ENCODE measurements at places on chromosomes 2 and 18.

DNA sequence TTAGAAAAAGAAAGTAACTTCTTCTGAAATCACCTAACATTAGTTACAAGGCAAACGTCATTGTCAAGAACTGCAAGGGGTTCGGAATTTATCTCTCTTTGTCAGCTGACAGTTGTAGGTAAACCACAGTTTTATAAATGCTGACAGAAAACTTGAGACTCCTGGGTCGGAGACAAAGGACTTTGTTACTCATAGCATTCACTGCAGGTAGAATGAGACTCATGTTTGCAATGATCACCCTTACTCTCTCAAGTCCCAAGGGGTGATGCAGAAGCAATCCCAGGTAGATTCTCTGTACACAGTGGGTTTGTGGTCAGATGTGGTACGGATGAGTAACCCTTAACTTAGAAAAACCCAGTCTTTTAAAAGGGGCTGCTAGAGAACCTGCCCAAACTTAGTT is 757.8 kb downstream of the TRIB2 start:
- no peak for DNase-seq

DNA sequence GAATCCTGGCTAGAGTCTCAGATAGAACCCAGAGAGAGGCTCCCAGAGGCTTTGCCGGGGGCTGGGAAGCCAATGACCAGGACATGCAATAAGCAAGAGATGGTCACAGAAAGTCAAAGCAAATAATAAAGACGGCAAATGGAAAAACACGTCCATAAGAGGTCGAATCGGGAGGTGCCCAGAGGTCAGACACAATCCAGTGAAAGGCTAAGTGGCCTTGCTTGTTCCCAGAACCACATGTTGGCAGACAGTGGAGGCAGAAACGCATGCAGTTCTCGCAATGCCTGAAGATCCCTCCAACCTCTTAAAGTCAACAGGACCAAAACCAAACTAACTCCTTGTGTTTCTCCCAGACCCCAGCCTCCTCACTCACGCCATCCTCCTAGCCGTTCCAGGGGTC is 3.0 kb downstream of the CYB5A start:
- DNase-seq: no peak

DNA sequence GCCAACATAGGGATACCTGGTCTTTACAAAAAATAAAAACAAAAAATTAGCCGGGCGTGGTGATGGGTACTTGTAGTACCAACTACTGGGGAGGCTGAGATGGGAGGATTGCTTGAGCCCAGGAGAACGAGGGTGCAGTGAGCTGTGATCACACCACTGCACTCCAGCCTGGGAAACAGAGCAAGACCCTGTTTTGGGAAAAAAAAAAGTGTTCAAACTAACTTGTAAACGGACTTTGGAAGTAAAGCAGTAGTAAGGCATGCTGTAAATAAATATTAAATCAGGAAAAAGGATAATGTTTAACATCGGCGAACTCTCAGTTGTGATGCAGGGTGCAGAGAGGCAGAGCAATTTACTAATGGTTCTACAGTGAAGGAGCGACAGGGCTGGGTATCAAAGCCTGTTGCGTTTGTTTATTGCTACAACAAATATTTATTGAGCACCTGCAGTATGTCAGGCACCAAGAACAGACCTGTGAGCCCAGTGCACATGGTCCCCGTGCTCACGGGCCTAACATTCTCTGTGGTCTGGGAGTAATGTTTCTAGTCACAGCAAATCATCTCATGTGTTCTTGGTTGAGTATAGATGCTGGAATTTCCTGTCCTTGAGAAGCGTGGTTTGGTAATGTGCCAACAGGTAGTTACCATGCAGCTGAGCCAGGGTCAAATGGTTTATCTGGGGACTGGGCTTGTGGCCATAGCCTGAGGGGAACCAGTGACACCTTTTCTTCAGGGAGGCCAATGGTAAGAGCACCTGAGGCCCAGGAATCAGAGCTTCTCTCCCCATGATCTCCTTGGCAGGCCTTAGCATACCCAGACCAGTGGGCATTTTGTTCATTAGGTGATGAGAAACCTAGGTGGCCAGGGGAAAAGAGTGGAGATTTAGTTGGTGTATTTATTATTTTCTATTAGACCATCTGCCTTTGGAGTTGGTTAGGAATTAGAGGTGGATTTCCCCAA is 27.9 kb upstream of the GREB1 start:
- no peak for DNase-seq

DNA sequence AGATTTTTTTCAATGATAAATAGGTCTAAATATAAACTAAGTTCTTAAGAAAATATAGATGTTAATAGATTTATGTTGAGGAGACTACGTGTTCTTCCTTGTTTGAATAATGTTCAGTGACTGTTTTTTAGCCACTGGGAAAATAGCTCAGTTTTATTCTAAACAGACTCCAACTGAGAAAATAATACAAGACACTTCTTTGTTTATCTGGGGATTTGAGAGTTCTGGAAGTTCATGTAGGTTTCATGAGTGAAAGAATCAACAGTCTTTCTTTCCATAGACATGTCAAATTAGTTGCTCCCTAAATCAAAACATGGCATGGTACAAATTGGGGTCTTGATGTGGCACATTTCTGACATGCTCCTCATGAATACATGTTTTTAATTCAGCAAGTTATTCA is 177.7 kb downstream of the MREG start:
- no peak for DNase-seq

- DNase-seq: no peak
Measured at GRCh38 chr18:69455125-69455524, 54.4 kb downstream of the DOK6 start.

- no peak for DNase-seq
Measured at GRCh38 chr2:70534183-70534836, 19.3 kb downstream of the TGFA start.

Measured in suppressor macrophage treated with lipopolysaccharide for 4 hours (primary cell).